Urinary bladder (tissue), 4 donors: ENCODE measurements at places on chromosomes 12 and 14. TPM values are rescaled to one million over a fixed set of nuclear protein-coding genes. Genes with fewer than 3 reads are reported as not detected.

The RPGRIP1 gene
- total RNA-seq: 0.48 TPM

DNA sequence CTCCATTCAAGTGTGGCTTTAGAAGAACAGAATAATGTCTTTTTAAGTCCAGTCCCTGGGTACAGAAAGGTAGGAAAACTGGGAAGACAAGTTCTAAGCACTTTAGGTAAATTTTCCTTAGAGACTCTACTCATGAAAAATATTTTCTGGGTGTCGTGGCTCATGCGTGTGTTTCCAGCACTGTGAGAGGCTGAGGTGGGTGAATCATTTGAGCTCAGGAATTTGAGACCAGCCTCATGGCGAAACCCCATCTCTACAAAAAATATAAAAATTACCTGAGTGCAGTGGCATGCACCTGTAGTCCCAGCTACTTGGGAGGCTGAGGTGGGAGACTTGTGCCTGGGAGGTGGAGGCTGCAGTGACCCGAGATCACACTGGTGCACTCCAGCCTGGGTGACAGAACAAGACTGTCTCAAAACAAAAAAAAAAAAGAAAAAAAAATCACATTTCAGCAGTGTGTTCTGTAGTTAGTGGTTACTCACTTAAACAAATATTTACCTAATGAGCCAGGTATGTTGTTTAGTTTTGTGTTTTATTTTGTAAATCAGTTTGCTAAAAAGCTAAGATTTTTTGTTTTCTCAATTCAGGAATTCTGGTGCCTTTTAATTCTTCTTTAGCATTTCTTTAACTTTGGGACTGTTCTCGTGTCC is 52.3 kb upstream of the RD3L start:
- DNase-seq: no peak

DNA sequence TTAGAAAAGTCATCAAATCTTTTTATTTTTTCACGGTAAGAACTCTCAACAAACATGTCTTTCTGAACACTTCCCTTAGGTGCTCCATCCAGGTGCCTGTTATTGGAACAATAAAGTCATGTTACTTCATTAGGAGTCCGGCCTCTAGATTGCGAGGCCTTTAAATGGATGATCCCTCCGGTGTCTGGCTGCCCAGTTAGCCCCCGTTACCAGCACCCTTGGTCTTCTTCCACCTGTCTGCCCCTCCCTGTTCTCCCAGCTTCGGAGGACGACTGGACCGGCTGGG is 593 bp upstream of the PA2G4 start:
- no peak for DNase-seq

- DNase-seq: no peak
Observed at GRCh38 chr12:4190366-4191063, 83.0 kb upstream of the CCND2 start.

DNA sequence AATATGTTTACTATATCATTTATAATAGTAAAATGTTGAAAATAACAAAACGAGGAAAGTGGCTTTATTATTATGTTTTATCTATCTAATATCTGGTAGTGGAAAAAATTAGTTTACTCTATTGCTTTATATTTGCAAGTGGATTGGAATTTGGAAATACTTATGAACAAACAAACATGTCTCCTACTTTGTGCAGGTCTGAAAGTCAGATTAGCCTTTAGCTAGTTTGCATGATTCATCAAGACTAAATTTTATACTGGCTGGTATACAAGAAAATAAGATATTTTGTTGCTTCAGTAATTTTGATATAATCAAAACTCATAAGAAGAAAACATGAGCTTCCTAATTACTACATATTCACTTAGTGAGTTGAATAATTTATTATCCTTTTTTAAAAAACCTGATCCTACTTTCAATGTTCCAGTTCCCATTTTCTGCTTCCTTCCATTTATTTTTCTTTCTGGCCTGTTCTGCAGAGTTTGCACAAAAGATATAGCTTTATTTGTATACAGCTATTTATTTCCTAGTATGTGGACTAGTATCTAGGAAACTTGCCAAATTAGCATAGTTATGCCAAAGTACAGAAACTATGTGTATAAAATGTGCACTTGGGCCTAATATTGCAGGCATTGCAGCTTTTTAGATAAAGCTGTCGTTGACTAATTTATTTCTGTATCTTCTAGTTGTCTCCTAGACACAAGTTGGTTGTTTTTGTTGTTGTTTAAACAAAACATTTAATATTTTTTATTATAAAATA is 122.0 kb downstream of the AKAP6 start:
- DNase-seq: no peak

DNA sequence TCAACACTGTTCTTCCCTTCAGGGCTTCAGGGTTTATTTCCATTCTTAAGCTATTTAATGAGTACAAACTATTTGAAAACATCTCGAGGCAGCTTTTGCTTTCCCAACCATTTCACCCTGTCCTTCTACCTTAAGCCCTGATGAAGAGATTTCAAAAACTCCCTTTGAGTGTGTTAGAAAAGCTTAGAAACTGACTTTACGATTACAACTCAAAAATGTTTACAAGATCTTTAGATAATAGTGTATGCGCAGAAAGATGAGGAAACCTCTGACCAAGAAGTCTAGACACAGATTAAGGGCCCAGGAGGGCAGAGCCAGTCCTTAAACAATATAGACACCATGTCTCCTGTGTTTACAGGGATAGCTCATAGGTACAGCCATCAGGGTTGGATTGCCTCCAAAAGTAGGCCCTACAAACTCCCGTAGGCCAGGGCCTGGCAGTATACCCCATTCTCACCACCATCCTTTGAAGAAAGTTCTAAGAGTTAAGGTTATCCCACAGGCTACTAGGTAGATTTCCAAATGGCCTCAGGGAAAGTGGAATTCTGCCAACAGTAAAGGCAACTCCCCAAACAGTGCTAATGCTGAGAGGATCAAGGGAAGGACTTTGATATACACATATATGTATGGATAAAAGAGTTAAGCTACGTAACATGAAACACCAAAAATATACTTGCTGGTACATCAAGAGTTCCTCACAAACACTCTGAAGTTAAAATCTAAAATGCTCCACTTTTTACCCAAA is 11.4 kb upstream of the SOS2 start:
- DNase-seq: no peak

DNA sequence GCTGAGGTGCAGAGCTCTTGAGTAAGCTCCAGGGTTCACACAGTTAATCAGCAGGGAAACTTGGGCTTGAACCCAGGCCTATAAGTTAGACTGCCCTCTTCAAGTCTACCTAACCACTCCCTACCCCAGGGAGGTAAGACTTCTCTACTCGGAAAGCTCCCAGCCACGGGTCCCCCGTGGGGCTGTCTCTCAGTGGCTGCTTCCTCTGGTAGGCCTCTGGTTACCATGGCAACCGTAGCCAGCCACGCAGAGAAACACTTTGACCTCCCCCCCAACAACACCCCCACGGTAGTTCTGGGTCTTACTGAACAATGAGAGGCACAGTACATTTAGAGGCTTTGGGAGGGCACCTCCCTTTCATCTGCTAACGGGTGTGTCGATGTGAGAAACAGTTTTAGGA is 245.2 kb downstream of the AACS start:
- no peak for DNase-seq

- no peak for DNase-seq
Observed at GRCh38 chr14:73342670-73343069, 105.4 kb downstream of the PAPLN start.
